ENCODE measurements at places on chromosomes 3 and 15. TPM values are rescaled to one million over a fixed set of nuclear protein-coding genes. Genes with fewer than 3 reads are reported as not detected.

- peak; percentile 68 for DNase-seq
- no peaks in the 10 kb centered on the region for H3K27me3 ChIP-seq
- no peaks in the 10 kb centered on the region for H3K36me3 ChIP-seq
Measured at GRCh38 chr3:46960081-46960701, 16.4 kb downstream of the CCDC12 start.

GRCh38 chr3:185502987-185503386, 4.2 kb upstream of the TMEM41A start:
- DNase-seq, result peak; percentile 39
- no peaks in the 10 kb centered on the region for H3K36me3 ChIP-seq
- H3K4me1 ChIP-seq, result no peaks in the 10 kb centered on the region

DNA sequence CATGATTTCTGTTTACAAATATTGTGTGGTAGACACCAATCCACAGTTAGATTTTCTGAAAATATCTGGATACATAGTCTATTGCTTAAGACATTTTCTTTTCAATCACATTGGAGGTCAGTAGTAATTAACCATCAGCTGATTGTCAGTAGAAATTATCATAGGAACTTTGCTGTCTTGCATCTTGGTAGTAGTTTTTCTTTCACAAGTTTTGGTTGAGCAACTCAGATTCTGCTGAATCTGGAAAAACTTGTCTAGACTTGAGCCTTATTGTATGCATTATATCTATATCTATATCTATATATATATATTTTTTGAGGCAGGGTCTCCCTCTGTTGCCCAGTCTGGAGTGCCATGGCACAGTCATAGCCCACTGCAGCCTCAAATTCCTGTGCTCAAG, 4.0 kb downstream of the RAB11A start:
- DNase-seq, result no peak
- peak overlapping the region; percentile 96 for H3K27ac ChIP-seq
- no peaks in the 10 kb centered on the region for H3K4me1 ChIP-seq
- no peaks in the 10 kb centered on the region for H3K27me3 ChIP-seq
- H3K4me3 ChIP-seq, result no peak overlapping the region
- H3K36me3 ChIP-seq, result no peaks in the 10 kb centered on the region

DNA sequence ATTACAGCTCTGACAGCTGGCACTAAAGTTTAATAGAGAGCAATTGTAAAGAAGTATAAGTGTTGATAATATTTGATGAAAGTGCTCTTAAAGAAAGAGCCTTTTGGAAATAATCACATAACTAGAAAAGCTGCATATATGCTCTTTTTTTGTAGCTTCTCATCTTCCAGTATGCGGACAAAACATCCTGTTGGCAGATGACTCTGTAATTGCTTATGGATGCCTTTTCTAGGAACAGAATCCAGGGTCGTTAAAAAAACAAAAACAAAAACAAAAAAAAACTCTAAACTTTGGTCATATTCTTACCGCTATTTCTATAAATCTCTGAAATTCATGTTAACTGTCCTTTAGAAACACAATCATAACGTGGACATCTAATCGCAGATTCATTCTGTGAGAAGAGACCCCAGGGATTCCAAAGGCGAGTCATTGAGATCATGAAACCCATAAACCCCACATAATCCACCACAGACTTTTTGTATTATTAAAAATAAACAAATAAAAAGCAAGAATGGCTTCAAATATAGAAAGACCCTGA, 109.8 kb downstream of the EPHA3 start:
- peak overlapping the region; percentile 40 for H3K27ac ChIP-seq
- H3K4me3 ChIP-seq, result no peak overlapping the region
- no peaks in the 10 kb centered on the region for H3K36me3 ChIP-seq
- peaks cover 11% of the 10 kb centered on the region for H3K4me1 ChIP-seq
- no peaks in the 10 kb centered on the region for H3K27me3 ChIP-seq

DNA sequence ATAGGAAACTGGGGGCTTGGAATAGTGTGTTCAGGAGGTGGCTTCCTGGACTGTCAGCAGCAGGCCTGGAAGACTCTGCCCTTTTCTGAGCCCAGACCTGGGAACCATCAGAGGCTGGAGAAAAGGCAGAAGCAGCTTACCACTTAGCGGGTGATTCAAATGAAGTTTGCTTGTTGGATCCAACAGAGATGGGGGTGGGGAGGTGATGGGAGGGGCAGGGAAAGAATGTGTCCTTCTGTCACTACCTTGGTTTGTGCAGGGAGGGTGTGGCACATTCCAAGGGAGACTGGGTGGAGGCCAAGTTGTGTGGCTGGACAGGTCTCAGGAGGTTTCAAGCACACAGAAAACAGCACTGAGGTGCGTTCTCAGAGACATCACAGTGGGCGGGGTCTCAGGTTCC, 58.8 kb downstream of the TRAK1 start:
- no peak overlapping the region for H3K4me3 ChIP-seq
- H3K36me3 ChIP-seq, result no peaks in the 10 kb centered on the region
- peak overlapping the region; percentile 93 for H3K27ac ChIP-seq
- DNase-seq, result peak; percentile 86
- no peaks in the 10 kb centered on the region for H3K27me3 ChIP-seq

DNA sequence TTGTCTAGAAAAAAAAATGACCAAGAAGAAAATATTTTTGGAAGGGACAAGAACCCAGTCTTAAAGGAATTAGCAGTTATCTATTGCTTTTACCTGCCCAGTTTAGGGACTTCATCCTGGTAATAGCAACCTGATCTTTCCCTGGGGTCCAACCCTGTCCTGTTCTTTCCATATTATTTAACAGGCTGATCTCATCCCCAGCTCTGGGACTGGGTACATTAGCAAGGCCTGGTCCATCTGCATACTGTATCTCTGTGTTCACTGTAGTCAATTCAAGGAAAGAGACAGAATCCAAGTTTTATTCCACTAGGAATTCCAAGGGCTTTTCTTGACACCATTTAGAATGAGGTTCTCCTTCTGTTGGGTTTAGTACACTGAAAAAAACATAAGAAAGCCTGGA, 191.7 kb upstream of the GADL1 start:
- H3K4me1 ChIP-seq, result peaks cover 5% of the 10 kb centered on the region
- H3K27ac ChIP-seq, result no peak overlapping the region
- H3K4me3 ChIP-seq, result no peak overlapping the region

DNA sequence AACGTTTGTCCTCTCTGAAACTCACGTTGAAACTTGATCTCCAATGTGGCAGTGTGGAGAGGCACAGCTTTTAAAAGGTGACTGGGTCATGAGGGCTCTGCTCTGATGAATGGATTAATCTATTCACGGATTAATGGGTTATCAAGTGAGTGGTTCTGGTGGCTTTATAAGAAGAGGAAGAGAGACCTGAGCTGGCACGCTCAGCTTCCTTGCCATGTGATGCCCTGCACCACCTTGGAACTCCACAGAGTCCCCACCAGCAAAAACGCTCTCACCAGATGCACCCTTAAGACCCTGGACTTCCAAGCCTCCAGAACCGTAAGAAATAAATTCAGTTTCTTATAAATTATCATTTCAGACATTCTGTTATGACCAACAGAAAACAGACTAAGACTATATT, 2.6 kb downstream of the PPP1R2 start:
- no peaks in the 10 kb centered on the region for H3K36me3 ChIP-seq
- H3K27ac ChIP-seq, result no peak overlapping the region
- H3K27me3 ChIP-seq, result no peaks in the 10 kb centered on the region
- no peak overlapping the region for H3K4me3 ChIP-seq

DNA sequence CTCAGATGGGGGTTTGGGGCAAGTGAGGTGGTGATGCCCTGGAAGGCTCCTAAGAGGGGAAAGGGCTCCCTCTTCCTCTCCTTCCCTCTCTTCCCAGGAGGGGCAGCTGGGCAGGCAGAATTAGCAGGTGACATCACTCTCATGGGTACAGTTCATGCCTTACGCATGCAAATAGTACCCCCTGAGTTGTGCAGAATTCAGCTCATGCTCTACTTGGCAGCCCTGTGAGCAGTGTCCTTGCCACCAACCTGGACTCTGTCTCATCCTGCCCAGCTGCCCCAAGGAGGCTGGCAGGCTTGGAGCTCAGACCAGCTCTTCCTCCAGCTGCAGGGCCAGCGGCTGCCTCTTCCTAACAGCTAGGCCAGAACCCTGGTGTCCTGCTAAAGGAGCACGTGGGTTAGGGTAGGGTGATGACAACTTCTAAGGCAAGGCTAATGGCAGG, 3.3 kb downstream of the CHAC1 start:
- H3K4me3 ChIP-seq, result no peak overlapping the region
- peaks cover 10% of the 10 kb centered on the region for H3K4me1 ChIP-seq
- DNase-seq, result no peak
- no peaks in the 10 kb centered on the region for H3K36me3 ChIP-seq

DNA sequence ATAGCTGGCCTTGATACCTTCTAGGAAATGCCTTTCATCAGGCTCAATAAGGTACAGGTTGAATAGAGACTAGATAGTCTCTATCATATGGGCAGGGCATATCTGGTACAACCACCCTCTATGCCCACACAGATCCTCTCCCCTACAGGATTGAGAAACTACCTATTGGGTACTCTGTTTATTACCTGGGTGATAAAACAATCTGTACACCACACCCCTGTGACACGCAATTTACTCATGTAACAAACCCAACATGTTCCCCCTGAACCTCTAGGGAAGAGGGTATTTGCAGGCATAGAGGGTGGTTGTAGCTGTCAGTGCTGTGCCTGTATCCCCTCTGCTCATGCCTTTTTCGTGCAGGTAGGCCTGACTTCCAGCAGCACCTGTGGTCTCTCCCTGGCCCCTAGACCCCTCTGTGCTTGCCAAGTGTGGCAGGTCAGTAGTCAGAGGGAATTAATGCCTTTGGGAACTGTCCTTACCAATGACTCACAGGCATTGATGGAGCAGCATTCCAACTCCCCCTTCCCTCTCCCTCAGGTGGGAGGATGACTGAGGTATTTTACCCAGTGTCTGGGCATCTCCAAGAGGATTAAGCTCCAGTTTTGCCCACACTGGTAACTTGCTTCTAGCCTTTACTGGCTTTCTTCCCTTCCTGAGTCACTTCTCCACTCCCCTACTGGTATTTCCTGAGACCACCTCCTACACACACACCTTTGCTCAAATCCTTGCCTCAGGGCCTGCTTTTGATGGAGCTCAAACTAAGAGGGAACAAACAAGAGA, 18.3 kb downstream of the CLSTN2 start:
- no peak overlapping the region for H3K4me3 ChIP-seq
- no peaks in the 10 kb centered on the region for H3K4me1 ChIP-seq
- no peaks in the 10 kb centered on the region for H3K27me3 ChIP-seq
- no peak overlapping the region for H3K27ac ChIP-seq
- no peaks in the 10 kb centered on the region for H3K36me3 ChIP-seq

DNA sequence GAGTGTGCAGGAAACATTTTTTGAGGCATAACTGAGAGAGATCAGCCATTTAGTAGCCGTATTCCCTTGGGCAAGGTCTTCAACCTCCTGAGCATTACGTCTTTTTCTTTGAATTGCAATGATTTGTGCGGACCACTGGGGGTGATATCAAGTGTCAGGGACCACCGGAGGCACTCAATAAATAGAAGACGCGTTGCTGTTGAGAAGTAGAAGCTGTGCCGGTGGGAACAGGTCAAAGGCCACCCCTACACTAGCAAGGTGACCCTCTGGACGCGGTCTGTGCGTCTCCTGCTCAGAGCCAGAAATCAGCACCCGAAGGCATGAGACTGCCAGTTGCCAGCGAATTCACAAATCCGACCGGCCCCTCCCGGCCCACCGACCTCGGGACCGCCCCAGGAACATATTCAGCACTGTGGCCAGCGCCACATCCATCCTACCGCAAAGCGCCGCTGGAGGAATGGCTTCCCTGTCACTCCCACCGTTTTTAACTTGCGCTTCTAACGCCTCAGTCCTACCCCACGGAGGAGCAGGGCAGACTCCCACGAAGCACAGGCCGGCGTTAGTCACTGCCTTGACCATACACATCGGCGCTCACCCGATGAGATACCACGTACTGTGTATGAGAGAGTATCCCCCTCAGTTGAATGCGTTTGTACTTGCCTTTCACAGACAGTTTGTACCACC, 1.4 kb upstream of the GHSR start:
- no peaks in the 10 kb centered on the region for H3K4me1 ChIP-seq
- DNase-seq, result peak; percentile 64
- peaks cover 81% of the 10 kb centered on the region for H3K27me3 ChIP-seq
- no peak overlapping the region for H3K4me3 ChIP-seq
- H3K27ac ChIP-seq, result no peak overlapping the region

DNA sequence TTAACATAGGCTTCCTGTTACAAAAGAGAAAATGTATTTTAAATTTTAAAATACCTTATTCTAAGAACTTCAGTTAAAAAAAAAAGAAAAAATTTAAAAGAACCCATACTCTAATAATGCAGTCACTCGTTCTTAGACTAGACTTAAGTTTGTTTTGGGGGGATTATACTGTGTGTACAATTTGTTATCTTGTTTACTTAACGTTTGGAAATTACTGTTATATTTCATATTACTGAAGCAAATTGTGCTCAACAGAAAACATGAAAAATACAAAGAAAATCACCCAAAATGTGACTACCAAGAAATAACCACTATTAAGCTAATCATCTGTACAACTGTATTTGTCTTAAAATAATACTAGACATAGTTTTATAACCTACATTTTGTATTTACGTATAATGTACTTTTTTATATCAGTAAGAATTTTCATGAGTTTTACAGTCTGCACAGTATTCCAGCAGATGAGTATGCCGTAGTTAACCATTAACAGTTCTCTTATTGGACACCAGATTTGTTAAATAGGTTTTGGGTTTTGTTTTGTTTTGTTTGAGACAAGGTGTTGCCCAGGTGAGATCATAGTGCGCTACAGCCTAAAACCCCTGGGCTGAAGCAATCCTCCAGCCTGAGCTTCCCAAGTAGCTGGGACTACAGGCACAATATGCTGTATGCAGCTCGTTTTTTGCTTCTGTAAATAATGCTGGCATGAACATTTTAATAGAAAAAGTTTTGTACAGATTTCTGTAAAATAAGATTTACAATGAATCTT, 88.8 kb upstream of the CHD2 start:
- no peaks in the 10 kb centered on the region for H3K27me3 ChIP-seq
- H3K27ac ChIP-seq, result peak overlapping the region; percentile 98
- peak; percentile 43 for DNase-seq
- H3K4me3 ChIP-seq, result peak overlapping the region; percentile 7
- H3K4me1 ChIP-seq, result peaks cover 34% of the 10 kb centered on the region
- no peaks in the 10 kb centered on the region for H3K36me3 ChIP-seq

DNA sequence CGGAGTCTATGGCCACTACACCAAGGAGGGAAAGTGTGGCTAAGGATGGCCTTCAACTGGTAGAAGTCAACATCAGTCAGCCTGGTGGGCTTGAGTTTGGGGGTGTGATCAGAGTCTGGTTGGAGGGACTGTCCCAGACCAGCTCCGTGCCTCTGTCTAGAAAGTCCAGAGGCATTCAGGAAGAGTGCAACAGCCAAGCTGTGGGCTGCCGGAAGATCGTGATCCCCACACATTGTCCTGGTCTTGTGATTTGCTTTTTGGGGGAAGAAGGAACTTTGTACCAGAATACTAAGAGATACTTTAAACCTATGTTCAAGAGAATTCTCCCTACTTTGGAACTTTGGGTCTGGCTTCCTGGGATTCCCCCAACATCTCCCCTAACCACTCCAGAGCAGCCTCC, 47.8 kb upstream of the VPS8 start:
- no peak overlapping the region for H3K4me3 ChIP-seq
- no peak for DNase-seq
- H3K4me1 ChIP-seq, result peaks cover 32% of the 10 kb centered on the region
- no peaks in the 10 kb centered on the region for H3K36me3 ChIP-seq

INKA1 gene
- total RNA-seq, result 5.1 TPM

BOC gene
- total RNA-seq, result 20.4 TPM

FBXO40 gene
- total RNA-seq, result not detected
